Tongue (tissue), 3 donors: ENCODE measurements at places on chromosomes 2 and 18. TPM values are rescaled to one million over a fixed set of nuclear protein-coding genes. Genes with fewer than 3 reads are reported as not detected.

STON1 gene
- total RNA-seq, result 13.4 TPM

CXXC1 gene
- 38.0 TPM for total RNA-seq

- no peak for DNase-seq
Measured at GRCh38 chr2:73449404-73449803, 63.8 kb downstream of the ALMS1 start.

- peak; percentile 82 for DNase-seq
Measured at GRCh38 chr18:8988260-8988871, 114.1 kb upstream of the NDUFV2 start.

DNA sequence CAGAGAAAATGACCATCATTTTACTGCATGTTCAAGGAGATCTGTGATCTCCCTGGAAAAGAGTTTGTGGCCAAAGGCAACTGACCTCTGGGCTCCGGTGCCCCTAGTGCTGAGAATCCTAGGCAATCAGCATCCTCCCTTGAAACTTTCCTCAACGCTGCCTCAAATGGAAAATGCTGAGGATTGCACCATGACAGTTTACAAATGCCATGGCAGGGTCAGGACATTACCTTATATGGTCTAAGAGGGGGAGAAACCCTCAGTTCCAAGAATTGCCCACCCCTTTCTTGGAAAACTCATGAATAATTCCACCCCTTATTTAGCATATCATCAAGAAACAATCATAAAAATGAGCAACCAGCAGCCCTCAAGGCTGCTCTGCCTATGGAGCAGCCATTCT lies 48.3 kb downstream of the ALPK2 start:
- DNase-seq, result no peak

GRCh38 chr2:226383461-226383860 lies 416.2 kb downstream of the IRS1 start:
- no peak for DNase-seq

KHK gene
- total RNA-seq, result 1.6 TPM

LIMS4 gene
- 1.0 TPM for total RNA-seq

CLEC4F gene
- not detected for total RNA-seq

AQP12B gene
- not detected for total RNA-seq

DNA sequence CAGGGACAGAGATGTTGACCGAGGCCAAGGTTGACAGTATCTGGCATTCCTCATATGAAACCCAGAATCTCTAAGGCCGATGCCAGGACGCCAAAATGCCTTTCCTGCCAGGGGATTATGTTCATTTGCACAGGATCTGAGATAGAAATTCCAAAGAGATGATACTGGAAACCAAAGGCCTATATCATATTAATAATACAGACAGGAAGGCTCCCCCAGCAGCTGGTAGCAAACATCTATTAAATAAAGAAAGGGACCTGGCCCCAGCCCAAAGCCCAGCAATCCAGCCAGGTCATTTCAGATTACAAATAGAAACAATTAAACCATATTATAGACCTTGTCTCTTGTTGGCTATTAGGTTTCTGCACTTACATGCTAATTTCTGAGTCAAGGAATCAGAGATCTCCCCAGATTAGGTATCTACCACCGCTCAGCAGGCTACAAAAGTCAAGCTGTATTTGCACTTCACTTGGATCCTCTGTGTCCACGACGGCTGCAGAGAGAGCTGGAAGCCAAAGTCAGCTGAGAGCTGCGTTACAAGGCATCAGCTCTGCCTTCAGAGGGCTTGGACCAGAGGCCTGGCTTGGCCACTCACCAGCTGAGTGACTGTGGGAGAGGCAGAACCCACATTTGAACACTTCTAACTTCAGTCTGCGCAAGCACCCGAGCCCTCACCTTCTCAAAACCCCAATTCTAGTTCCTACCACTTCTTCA lies 269.3 kb upstream of the SIX2 start:
- peak; percentile 86 for DNase-seq

- DNase-seq, result no peak
Measured at GRCh38 chr2:21052044-21052443, 8.2 kb upstream of the APOB start.

GNLY gene
- total RNA-seq, result not detected

GRCh38 chr2:10161961-10162441 lies 39.5 kb downstream of the RRM2 start:
- no peak for DNase-seq

GRCh38 chr2:121090088-121090715 lies 194.8 kb downstream of the TFCP2L1 start:
- no peak for DNase-seq

SRD5A2 gene
- 0.10 TPM for total RNA-seq

COLEC11 gene
- total RNA-seq, result 0.92 TPM

DNA sequence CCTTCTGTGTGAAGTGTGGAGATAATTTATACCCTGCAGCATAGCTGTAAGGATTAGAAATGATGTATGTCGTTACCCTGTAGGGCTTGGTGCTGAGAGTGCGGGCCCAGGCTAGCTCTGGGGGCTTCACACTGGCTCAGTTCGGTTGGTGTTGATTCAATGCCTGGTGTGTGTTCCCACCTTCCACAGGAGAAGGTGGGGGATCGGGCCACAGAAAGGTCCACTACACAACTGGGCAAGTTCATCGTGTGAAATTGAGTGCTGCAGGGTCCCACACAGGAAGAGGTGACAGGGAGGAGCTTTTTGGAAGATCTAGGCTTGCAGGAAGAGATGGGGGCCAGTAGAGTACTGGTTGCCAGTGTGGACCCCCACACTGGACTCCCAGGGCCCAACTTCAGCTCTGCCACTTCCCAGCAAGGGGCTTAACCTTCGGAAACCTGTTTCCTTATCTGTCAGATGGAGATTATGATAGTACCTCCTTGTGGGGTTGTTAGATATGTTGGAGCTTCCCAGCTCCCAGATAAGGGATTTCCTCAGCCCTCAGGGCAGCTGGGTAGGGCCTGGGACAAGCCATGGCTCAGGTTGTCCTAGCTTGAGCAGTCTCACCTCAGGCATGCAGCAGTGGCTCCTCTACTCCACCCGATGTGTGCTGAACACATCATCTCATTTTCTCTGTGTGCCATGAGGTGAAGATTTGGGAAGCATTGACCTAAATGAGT lies 71.5 kb downstream of the TMEM247 start:
- no peak for DNase-seq
